ENCODE measurements at places on chromosomes 1 and 21.

GRCh38 chr1:15066191-15066590, 87.4 kb upstream of the TMEM51 start:
- DNase-seq = no peak

DNA sequence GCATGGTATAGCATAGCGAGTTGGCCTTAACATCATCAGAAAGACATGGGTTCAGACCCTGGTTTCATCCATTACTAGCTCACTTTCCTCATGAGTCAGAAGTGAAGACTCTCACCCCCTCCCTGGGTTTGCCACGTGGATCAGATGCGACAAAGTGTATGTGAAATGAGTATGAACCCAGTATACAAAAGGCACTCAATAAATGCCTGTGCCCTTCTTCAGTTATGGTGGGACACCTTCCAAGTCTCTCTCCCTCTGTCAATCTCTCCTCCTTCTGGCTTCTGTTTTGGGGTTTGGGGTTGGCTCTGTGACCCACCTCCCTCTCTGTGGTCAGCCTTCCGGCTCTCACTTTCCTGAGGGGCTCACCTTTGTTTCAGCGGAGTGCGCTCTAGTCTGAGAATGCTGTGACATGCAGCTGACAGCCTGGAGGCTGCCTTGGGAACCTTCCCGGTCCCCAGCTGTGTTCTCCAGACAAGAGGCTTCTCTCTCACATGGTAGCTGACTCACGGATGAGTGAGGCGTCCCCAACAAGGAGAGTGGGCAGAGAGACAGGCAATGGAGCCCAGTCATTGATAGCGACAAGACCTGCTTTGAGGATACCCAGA, 155.0 kb upstream of the EDN2 start:
- no peak for DNase-seq

DNA sequence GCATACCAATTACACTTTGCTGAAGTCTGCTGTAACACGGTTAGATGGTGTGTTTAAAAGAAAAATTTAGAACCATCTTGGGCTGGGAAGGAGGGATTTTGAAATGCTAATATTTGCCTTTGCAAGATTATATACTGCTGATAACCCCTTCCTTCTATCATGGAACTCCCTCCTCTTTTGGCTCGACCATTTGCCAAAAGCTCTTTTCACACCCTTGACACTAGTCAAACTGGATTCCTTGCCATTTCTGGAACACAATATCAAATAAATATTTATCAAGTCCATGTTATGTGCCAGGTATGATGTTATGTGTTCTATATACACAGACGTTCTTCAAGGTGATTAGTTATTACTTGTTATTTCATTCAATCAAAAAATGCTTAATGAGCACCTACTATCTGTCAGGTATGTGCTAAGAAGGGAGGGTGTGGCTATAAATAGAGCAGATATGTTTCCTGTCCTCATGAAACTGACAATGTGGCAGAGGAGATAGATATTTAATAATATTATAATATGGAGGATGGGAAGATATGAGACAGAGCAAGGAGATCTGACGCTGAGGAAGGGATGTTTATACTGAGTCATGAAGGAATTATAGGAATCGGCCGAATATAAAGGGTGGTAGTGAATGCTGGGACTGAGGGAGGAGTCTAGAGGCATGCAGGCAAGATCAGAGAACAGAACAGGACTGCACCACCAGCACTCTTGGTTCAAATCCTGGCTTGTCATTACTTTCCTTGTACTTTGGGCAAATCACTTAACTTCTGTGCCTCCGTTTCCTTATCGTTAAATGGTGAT, 16.1 kb upstream of the XPR1 start:
- DNase-seq = no peak

- DNase-seq = no peak
Measured at GRCh38 chr1:87325982-87326738, 2.5 kb upstream of the LMO4 start.

DNA sequence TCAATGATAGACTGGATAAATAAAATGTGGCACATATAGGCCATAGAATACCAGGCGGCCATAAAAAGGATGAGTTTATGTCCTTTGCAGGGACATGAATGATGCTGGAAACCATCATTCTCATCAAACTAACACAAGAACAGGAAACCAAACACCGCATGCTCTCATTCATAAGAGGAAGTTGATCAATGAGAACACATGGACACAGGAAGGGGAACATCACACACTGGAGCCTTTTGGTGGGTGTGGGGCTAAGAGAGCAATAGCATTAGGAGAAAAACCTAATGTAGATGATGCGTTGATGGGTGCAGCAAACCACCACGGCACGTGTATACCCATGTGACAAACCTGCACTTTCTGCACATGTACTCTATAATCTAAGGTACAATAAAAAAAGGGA, 883.4 kb upstream of the PRMT6 start:
- DNase-seq = no peak

DNA sequence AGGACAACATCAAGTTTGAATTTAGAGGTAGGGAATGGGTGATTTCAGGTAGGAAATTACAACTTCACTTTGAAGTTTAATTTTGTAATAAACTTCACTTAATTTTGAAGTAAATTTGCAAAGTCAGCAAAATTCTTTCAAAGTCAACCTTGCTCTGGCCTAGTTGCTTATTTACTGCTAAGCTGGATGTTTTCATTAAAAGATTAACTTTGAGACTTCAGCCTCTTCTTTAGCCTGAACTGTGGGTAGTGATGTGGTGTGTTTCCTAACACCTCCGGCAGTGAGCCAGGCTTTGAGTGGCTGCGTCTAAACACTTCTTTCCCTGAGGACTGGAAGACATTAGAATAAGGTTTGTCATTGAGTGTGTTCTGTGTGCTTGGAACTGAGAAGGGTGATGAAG, at the start of gene HAO2:
TSS of gene HAO2 (plus strand) at position 232 of the 400 bp plus-strand sequence. CDS start 12,301 bp downstream, outside the sequence.
- DNase-seq = no peak

DNA sequence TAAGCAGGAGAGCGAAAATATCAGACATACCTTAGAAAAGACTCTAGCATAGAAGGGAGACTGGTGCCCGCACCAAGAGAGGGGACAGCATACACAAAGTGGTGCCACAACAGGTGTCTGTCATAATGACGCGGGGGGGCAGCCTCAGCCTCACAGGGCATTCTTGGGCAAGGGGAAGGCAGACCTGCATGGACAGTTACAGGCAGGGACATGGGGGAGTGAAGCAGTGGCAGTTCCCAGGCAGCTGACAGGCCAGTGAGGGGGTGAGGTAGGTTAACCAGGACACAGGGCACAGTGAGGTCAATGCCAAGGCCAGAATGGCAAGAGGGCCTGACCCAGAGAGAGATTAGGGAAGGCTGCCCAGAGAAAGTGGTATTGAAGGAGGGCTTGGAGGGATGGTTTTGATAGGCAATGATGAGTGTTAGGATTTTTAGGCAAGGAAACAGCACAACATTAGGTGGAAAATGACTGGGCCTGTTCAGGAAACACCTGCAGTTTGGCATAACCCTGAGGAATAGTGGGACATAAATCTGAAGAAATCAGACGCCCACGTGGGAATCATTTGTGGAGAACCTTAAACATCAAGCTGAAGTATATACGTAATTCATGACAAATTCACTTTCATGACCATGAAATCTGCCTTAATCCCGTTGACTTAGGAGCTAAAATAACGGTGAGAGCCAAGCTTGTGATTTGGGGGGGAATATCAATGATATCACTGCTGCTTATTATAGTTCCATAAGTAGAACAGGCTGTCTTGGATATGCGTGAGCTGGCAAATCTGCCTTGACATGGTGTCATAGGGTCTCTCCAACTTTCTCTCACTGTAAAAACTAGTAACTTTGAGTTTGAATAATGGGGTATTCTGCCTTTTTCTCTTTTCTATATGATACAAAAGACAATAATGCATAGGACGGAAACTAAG, 8.9 kb downstream of the PTPN14 start:
- DNase-seq = no peak

- DNase-seq = no peak
Measured at GRCh38 chr1:28966617-28967016, 52.2 kb downstream of the EPB41 start.
